H7 (cell line): ENCODE measurements at places on chromosomes 5 and 9.

GRCh38 chr5:77893225-77893860 is 117.2 kb upstream of the TBCA start:
- no peak for DNase-seq

GRCh38 chr5:58946230-58946629 is 363.4 kb downstream of the RAB3C start:
- no peak for DNase-seq

DNA sequence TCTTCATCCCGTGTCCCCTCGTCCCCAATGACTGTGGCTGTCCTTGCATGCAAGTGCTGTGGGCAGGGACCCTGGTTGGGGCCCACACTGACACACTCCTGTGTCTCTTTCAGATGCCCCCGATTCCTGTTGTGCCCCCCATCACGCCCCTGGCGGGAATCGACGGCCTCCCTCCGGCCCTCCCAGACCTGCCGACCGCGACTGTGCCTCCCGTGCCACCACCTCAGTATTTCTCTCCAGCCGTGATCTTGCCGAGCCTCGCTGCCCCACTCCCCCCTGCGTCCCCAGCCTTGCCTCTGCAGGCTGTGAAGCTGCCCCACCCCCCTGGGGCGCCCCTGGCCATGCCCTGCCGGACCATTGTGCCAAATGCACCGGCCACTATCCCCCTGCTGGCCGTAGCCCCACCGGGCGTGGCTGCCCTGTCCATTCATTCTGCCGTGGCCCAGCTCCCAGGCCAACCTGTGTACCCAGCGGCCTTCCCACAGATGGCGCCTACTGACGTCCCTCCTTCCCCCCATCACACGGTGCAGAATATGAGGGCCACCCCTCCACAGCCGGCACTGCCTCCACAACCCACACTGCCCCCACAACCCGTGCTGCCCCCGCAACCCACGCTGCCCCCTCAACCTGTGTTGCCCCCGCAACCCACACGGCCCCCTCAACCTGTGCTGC is 75.0 kb downstream of the WNK2 start:
- peak; percentile 59 for DNase-seq

- DNase-seq: no peak
These were observed 728.2 kb downstream of the BRINP1 start for GRCh38 chr9:118640836-118641560.

DNA sequence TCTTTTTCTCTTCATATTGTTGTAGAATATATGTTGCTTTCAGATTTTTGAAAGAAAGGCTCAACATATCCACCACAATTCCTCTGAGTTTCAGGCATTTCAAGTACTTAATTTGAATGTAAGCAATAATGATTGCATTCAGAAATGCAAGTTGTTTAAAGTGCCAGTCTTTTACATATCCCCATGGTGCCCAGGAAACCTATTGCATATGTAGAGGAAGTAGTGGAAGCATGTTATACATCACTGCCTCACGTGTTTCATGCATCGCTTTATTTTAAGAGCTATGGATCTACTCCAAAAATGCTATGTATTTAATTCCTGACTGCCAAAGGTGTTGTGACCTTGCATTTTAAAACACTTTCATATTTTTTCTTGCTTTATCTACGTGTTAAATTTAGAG is 28.1 kb downstream of the CPEB4 start:
- DNase-seq: peak; percentile 20

- DNase-seq: no peak
These were observed 30.0 kb downstream of the NEURL1B start for GRCh38 chr5:172671091-172671490.

DNA sequence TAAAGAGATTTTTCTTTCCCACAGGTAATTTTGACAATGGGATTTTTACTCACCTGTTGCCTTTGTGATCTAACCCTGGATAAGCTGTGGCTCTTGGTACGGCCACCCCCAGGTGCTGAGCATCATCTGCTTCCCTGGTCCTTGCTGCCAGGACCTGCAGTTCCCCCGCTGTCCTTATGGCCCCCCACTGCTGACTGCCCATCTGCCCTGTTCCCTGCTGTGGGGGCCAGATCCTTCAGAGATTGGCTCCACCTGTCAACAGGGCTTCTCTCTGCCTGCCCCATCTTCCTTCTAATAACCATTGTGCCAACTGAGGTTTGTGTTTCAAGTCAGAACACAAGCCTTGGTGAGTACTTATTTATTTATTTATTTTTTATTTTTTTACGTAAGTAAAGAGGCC is 183.3 kb downstream of the MAPKAP1 start:
- DNase-seq: no peak

DNA sequence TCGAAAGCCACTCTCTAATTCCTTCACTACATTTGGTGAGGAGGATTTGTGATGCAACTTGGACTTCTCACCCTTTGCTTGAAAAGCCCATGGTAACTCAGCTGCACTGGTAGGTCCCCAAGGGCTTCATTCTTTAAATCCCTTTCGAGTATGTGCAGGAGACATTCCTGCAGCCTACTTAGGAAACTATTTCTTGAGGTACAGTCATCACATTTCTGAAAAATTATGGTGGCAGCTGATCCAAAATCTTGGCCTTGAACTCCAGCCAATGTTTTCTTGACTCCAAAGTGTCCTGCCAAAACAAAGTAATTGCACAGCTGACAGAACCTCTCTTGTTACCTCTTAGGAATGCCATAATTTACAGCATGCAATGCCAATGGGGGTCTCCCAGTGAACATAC is 99.7 kb downstream of the NPR3 start:
- no peak for DNase-seq

DNA sequence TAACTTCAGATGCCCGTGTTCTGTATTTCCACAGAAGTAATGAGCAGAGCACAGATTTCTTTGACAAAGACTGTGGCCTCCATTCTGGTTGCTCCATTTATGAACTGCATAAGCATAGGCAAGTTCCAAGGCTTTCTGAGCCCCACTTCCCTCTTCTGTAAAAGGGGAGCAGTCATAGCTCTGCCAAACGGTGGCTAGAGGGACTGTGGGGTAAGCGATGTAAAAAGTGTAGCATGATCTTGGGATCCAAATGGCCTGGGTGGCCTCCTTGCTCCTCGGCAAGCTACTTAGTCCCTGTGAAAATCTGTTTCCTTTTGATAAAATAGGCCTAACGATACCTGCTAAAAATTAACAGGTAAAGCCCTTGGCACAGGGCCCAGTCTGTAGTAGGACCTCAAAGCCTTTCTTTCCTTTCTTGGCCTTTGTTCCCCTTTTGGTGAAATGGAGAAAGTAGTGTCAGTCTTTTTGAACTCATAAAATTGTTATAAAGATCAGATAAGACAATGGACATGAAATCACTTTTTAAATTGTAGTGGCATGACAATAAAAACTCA is 646.6 kb downstream of the ACTL7B start:
- DNase-seq: no peak
